ENCODE measurements at places on chromosomes 16 and 17.

GRCh38 chr16:3004781-3005284 lies 7.9 kb upstream of the CLDN9 start:
- DNase-seq: no peak

DNA sequence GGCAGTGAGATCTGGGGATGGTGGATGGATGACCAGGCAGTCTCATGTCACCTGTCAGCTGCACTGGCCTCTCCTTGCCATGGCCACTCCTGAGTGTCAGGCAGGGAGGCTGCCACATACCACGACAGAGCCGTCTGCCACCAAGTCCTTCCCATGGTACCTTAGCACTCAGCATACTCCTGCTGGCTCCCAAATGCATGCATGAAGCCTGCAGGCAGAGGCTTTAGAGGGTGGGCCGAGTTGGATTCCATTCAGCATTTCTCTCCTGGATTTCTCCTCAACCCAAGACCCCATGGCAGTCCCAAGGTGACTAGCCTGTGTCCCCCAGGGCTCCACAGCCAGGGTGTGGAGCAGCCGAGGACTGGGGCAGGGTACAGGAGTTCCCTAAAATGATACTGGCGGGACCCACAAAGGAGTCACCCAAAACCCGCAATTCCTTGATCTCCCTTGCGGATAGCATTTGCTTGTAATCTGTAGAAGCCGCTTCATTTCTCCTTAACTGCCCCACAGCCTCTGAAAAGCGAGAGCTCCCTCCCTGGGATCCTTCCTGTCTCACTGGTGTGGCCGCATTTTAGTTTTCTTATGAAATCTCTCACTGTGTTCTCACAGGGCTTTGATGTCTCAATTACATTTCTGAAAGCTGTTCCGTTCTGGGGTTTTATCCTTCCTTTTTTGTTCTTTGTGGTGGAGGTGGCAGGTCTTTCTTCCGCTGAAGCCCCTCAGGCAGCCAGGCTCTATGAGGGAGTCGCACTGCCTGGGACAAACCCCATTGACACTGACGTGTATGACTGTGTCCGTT lies 141.4 kb downstream of the SOCS1 start:
- no peak for DNase-seq

- no peak for DNase-seq
Observed at GRCh38 chr16:31711344-31711845, 162.2 kb upstream of the ZNF267 start.

- DNase-seq: no peak
Observed at GRCh38 chr17:21174713-21175112, 39.2 kb downstream of the TMEM11 start.

GRCh38 chr16:11450136-11450535 lies 104.9 kb downstream of the RMI2 start:
- no peak for DNase-seq

DNA sequence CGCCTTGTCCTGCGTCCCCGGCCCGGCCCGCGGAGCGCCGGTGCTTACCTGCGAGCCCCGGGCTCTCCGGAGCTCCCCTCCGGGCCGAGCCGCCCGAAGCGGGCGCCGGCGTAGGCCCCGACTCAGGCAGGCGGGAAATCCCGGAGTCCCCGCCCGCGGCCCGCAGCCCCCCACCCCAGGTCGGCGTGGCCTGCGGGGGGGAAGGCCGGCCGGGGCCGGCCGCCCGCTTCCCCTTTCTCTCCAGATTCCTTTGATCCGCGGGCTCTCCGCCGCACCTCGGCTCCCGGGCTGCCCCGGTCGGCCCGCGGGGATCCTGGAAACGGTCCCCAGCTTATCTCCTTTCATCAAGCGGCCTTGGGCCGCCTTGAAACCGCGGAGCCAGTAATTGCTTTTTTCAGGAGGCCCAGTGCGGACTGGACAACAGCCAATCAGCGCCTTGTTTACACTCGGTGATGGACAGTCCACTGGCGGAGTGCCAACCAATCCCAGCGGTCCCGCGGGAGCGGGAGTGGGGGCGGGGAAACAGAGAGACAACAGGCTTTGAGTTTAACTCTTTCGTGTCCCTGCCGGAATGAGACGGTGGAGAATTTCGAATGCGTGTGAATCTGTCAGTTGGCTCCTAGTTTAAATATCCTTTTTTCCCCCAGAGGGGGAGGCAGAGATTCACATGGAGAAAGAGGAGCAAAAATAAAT lies 1.4 kb upstream of the BAHCC1 start:
- DNase-seq: peak; percentile 91

DNA sequence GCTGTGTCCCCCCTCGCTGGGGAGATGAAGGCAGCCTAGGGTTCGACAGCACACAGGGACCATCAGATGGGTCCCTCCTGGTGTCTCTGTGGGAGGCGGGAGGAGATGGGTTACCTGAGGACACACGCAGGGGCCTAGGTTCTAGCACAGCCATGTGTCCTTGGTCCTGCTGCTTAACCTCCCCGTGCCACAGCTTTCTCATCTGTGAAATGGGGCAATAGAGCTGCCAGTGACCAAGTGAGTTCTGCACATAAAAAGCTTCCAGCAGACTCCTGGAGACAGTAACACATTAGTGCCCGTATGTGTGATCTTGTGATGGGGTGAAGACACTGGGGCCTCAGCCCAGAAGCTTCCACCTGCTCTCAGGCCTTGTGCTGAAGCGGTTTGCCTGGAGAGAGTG lies 96.0 kb upstream of the GSE1 start:
- DNase-seq: no peak

GRCh38 chr16:70788668-70789594 lies 12.0 kb downstream of the VAC14 start:
- no peak for DNase-seq

DNA sequence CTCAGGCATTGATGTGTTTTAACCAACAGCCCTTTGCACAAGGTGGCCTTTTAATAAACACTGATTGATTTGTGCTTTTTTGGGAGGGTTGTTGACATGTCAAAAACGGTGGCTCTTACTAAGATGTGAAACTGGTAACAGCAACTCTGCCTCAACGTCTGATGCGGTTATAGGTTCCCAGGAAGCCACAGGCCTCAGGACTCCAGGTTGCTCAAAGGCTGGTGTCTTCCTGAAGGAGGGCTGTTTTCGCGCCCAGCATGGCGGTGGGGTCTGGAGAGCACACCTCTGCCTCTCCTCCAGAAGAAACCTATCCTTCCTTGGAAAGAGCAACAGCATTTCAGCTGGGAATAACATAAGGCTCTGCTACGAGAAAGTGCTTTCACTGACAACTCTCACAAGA lies 187.5 kb downstream of the IRF8 start:
- no peak for DNase-seq

DNA sequence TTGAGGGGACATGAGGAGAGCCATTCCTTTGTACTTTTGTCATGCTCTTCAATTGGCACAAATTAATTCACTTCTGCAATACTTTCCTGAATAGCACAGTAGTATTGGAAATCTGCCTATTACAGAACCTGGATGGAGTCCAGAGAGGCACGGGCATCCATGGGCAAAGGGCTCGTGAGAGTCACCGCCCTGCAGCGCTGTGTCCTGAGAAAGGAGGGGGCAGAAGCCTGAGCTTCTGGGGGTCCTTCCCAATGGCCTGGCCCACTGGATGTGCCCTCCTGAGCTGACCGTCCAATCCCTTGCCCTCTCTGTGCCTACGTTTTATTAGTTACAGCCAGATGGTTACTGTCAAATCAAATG lies 3.5 kb downstream of the G6PC1 start:
- DNase-seq: no peak

- no peak for DNase-seq
Observed at GRCh38 chr16:309476-309875, 26.5 kb downstream of the PDIA2 start.

- DNase-seq: no peak
Observed at GRCh38 chr17:74444406-74444805, 12.5 kb downstream of the GPRC5C start.

DNA sequence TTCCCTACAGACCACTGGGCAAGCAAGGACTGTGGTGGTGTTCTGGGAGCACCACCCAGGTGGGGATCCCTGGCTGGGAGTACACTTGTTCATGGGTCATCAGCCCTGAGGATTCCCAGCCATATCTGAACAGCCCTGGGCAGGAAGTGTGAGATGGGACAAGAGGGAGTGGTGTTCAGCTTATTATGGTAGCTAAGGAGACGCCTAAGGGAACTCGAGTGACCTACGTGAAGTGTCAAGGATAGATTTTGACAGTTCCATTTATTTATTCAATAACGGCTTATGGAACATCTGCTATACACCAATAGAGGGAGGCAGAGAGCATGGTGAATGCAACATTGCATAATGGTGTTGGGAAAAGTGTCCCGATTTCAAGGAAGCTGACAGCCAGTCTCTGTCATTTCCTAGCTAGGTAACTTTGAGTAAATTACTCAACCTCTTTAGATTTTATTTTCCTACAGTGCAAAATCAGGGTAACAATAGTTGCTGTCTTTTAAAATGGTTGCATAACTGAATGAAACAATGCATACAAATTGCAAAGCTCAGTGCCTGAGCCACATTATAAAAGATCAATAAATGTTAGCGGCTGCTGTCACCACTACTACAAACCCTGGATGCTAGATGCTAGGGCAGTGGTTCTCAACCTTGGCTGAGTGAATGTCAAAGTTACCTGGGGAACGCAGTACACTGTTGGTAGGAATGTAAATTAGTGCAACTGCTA lies 534.1 kb downstream of the GRIN2A start:
- DNase-seq: no peak

GRCh38 chr17:38899421-38899820 lies 26.0 kb upstream of the LASP1NB start:
- DNase-seq: no peak

- no peak for DNase-seq
Observed at GRCh38 chr17:67818110-67819002, 6.9 kb upstream of the BPTF start.

DNA sequence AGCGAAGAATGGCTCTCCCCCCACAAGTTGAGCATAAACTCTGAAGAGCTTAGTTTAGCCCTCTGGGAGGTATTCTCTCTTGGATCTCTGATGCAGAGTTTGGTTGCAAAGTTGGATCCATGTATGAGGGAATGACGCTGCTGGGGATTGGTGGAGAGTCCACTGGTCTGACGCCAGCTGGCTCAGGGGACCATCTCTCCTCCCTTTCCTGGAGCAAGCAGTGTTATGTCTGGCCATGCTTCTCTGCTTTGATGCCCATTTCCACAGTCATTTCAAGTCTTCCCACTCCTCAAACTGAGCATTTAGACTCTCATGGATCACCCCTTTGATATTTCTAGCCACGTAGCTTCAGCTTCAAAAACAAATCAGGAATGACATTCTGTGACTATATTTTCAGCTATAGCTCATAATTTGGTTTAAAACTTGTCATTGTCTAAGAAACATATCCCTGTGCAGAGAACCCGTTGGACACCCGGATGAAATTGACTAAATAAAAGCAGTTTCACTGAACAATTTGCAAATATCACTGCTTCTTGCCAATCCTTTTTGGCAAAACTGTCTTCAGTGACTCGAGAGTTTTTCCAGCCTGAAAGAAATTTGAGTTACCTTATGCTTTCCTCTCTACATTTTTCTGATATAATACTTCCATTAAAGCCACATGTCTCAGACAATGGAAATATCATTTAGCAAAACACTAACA lies 193.4 kb upstream of the CDH11 start:
- no peak for DNase-seq

- no peak for DNase-seq
Observed at GRCh38 chr17:38434178-38434665, 6.0 kb downstream of the ARHGAP23 start.

DNA sequence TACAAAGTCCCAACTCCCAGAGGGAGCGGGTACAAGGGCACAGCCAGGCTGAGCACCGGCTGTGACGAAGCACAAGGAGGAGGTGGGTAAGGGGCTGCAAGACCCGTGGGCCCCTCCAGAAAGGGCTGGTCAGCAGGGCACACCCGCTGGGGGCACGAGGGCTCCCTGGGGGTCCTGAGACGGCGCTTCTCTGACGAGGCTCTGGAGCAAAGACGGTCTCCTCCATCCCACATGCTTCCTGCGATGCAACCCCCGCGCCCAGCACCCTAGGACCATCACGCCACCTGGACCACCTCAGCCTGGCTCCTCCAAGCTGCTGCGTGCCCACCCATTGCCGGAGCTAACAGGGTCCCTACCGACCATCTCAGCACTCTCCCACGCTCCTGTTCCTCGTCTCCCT lies 8.7 kb downstream of the CCDC57 start:
- DNase-seq: no peak

Measured in stimulated activated CD4-positive, alpha-beta T cell treated with anti-CD3 and anti-CD28 coated beads, Interleukin-12 subunit alpha, Interleukin-12 subunit beta, amount 100 ng/mL, for 48 hours (primary cell).